ENCODE measurements at places on chromosomes 3 and 15.

- DNase-seq = no peak
These were observed 44.1 kb upstream of the TP63 start for GRCh38 chr3:189586941-189587663.

DNA sequence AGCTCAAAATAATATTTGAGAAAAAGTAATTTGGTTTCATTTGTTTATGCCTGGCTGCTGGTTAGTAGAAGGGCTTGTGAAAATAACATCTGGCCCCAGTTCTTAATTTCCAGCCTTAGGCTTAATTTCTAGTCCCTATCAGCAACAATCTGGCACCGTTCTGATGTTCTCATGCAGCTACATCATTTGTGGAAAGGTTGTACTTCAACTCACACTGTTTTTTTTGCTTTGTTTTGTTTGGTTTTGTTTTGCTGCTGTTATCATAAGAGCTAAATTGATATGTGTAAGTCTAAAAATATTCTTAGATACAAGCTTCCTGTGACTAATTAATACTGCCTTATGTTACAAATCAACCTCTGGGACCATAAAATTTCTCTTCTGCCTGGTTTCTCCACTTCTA lies 8.9 kb downstream of the CPA3 start:
- no peak for DNase-seq

- DNase-seq = no peak
These were observed 40.3 kb upstream of the PARL start for GRCh38 chr3:183924956-183925355.

- no peak for DNase-seq
These were observed 166.2 kb upstream of the SEMA6D start for GRCh38 chr15:47551079-47551478.

DNA sequence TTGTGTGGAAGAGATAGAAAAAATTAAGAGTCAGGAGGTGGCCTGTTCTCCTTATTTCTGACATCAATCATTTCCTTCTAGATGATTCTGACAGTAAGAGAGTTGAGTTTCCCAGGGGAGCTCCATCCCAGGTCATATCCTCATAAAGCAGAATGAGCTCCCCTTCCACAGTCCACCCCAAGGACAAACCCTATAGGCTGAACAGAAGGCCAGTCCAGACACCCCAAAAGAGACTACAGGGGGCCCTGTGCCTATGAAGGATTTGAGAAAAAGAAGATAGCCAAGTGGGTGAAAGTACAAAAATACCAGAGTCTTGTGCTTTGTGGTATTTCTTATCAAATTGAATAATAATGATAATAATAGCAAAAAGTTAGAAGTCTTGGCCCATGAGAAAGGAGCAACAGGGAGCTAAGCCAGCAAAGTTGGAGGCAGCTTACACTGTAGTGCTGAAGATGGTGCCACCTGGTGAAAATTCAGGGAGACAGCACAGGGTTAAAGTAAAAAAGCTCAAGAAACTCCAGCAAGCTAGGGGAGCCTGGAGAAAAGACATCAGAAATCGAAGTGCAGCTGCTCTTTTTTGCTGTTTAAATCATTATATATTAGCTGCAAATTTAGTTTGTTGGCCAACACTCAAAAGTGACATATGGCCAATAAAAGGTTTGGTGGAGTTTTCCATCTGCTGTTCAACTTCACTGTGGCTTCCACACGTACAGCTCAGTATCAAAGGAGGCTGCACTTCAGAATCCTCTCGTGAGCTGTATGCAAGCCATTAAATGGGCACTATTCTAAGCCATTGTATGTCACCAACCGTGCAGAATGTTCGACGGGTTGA lies 35.8 kb upstream of the SLC24A5 start:
- no peak for DNase-seq

DNA sequence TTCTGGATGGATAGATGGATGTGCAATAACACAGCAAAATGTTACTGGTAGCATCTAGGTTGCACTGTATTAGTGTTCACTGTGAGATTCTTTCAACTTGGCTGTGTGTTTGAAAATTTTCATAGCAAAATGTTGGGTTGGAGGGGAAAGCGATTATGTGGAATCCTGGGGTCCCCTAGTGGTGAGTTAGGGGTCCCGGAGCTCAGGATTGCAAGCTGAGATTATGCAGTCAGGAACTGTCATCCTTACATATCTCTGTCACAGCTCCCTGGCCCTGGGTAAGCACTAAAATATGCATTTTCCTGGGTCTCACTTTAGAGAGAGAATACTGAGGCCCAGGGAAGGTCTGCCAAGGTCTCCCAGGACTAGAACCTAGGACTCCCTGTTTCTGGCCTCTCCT lies 77.2 kb downstream of the CEMIP start:
- no peak for DNase-seq

GRCh38 chr15:74775132-74775562 lies 6.7 kb upstream of the CSK start:
- DNase-seq = no peak

GRCh38 chr3:112822064-112823055 lies 24.3 kb downstream of the CD200R1L start:
- no peak for DNase-seq

GRCh38 chr3:127032296-127032990 lies 49.5 kb downstream of the PLXNA1 start:
- no peak for DNase-seq

DNA sequence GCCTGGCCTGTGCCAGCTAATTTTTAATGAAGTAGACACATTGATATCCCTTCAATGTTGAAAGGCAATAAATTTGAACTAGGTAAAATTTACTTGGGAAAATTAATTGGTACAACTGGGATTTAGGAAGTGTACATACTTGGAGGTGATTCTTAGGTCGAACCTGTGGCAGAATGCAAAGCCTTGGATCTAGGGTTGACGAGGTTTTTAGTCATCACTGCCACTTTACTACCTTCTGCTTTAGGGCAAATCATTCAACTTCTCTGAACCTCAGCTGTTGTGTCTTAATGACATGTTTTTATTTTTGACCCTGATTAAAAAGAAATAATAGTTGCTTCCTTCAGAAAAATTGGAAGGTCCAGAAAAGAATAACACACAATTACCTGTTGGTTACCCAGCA lies 2.5 kb downstream of the APPL1 start:
- no peak for DNase-seq

- no peak for DNase-seq
These were observed 141.8 kb downstream of the FILIP1L start for GRCh38 chr3:99972380-99973104.

DNA sequence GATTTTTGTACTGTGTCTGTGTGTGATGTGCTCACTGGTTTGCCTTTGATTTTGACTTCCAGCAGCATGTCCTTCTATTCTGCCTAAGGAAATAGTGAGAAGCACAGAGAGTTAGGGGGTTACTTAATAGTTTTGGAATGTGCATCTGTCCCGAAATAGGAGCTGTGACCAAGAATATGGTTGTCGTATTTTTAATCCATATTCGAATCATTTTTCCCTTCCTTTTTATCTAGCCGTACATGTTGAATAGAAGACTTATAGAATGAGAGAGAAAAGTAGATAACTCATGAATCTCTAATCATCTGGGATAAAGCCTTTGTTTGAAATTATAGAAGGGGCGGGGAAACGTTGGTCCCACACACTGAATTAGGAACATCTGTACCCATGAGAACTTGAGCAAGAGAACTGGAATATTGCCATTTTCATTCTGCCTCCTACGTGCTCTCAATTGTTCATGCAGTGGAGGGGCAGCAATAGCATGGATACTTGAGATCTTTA lies 23.6 kb downstream of the CRTC3 start:
- DNase-seq = no peak

GRCh38 chr3:135622656-135623055 lies 342.9 kb upstream of the PPP2R3A start:
- DNase-seq = no peak

- DNase-seq = no peak
These were observed 172.1 kb downstream of the APBA2 start for GRCh38 chr15:29057856-29058255.

GRCh38 chr15:32676169-32676568 lies 34.7 kb downstream of the SCG5 start:
- DNase-seq = no peak

GRCh38 chr3:114380233-114380651 lies 86.4 kb downstream of the TIGIT start:
- no peak for DNase-seq

- no peak for DNase-seq
These were observed 1.4 kb upstream of the MUC13 start for GRCh38 chr3:124935794-124936542.

DNA sequence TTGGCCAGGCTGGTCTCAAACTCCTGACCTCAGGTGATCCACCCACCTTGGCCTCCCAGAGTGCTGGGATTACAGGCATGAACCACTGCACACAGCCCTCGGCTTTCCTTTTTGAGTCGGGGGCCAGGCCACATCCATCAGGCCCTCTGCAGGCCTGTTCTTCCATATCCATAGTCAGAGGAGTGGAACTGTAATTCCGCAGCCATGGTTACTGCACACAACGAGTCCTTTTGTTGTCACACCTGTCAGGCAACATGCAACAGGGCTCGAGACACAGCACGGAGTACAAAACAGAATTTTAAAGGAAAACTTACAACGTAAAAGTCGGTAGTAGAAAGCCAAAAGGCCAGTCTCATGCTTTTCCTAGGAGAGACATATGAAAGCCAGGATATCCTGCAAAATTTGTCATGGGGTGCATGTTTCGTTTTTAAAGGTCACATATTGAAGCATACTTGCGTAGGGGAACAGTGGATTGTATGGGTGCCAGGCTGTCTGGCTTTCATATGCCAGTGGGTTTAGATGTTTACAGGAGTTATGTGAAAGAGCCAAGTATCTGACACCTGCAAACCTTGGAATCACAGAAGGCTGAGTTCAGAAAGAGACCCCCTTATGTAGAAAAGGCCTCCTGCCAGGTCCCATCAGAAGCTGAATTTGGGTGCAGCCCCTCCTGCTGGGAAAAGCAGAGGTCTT lies 63.2 kb upstream of the LPP start:
- no peak for DNase-seq

DNA sequence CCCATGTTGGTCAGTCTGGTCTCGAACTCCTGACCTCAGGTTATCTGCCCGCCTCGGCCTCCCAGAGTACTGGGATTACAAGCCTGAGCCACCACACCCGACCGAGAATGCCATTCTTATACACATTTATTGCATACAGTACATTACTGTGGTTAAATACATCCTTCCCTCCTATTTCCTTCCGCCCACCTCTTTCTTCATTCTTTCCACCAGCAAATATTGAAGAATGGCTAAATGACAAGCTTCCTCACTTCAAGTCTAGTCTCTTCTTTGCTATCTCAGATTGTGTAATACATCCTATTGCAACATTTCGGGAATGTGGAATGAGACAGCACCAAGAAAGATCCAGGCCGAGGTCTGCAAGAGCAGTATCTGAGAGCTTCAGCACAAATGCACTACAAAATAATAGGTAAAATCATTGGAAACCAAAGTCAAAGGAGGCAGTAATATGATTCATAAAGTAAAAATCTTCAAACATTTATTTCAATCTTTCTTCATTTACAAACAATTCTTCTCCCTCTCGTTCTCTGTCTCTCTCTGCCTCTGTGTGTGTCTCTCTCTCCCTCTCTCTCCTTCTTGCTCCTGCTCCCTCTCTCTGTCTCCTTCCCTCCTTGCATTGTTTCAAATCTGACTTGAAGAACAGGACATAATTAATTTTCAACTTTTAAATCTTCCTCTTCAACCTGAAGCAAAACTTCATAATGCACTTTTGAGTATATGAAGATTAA lies 94.7 kb upstream of the TGFBR2 start:
- no peak for DNase-seq

DNA sequence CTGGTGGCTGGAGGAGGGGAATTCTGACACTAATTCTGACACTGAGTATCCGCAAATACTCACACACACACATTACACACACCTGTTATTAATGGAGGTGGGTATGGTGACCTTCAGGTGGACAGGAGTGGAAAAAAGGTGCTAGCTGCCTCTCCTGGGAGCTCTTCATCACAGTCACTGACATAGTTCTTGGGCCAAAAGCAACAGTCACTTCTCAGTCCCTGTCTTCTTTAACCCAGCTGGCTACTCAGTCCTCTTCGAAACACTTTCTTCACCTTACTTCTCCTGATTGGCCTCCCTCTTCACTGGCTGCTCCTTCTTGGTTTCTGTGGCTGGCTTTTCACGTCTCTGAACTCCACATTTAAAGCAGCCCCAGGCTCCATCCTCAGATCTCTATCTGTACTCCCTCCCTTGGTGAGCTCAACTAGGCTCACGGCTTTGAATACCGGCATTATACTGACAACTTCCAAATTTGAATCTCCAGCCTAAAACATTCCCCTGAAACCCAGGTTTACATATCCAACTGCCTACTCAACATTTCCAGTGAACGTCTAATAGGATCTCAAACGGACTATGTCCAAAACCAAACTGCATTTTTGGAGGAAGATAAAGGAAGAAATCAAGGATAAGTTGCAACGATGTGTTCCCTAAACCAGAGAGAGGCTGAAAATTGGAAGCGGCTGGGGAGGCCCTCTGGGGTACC lies 53.2 kb upstream of the HEG1 start:
- no peak for DNase-seq

GRCh38 chr3:127694467-127695215 lies 21.9 kb downstream of the ABTB1 start:
- DNase-seq = no peak

All from stimulated activated CD4-positive, alpha-beta T cell treated with anti-CD3 and anti-CD28 coated beads, TNF-alpha, amount 100 ng/mL, for 48 hours (primary cell).